ENCODE measurements at places on chromosomes 3 and 15.

GRCh38 chr3:119819806-119820205, 37.9 kb downstream of the NR1I2 start:
- DNase-seq, result no peak

- no peak for DNase-seq
Observed at GRCh38 chr3:139653582-139653981, 24.2 kb downstream of the NMNAT3 start.

DNA sequence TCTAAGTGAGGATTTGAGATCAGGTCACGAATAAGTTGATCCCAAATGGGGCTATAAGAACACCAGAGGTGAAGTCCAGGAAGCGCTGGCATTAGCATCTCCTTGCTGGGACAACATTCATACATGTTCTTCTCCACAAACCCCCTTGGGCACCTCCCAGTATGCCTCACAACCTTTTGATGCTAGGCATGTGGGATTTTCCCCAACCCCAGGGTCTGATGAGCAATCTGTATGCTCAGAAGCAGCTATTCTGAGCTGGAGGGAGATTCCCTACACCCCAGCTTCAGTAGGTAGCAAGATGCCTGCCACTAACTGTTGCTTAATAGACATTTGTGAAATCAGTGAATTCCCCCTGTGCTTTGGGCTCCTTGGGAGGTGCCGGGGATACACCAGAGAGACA, 32.2 kb downstream of the SLC6A11 start:
- no peak for DNase-seq

DNA sequence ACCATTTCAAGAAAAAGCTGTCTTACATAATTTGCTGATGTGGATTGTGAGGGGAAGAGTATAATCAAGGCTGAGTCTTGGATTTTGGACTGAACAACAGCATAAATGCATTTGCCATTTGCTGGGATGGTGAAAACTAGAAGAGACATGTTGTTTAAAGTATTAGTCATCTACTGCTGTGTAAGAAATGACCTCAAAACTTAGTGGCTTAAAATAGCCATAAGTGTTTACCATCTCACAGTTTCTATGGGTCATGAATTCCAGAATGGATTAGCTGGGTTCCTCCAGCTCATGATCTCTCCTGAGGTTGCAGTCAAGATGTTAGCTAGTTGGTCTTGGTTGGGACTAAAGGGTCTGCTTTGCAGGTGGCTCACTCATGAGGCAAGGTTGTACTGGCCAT, 66.2 kb downstream of the SCN11A start:
- no peak for DNase-seq

- no peak for DNase-seq
Observed at GRCh38 chr3:190531406-190531805, 17.5 kb downstream of the IL1RAP start.

DNA sequence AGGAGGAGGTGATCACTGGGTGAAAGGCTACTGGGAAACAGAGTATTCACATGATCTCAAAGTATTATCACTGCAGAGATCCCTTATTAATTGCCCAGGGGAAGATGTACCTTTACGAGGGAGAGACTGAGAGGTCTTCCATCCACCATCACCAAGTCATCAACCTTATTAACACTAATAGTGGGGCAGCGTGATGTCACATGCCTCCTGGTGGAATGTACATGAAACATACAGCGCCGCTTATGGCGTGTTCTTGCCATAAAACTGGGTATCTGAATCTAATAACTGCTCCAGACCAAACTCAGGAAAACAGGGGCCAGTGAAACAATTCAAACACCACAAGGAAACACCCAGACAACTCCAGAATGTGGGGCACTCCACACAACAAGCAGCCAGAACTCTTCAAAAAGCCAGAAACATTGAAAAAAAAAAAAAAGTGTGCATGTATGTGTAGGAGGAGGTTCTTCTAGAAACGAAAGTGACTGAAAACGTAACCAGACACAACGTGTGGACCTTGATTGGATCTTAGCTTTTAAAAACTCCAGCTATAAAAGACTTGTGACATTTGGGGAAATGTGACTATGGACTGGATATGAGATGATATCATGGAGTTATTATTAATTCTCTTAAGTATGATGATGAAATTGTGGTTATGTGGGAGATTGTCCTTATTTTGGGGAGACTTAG, 4.6 kb downstream of the STIMATE start:
- peak; percentile 48 for DNase-seq

- DNase-seq, result no peak
Observed at GRCh38 chr3:195715583-195716266, 5.1 kb upstream of the MUC20 start.

- DNase-seq, result no peak
Observed at GRCh38 chr3:121943431-121943830, 49.2 kb downstream of the SLC15A2 start.

GRCh38 chr3:25339225-25339624, 88.8 kb upstream of the RARB start:
- DNase-seq, result no peak

DNA sequence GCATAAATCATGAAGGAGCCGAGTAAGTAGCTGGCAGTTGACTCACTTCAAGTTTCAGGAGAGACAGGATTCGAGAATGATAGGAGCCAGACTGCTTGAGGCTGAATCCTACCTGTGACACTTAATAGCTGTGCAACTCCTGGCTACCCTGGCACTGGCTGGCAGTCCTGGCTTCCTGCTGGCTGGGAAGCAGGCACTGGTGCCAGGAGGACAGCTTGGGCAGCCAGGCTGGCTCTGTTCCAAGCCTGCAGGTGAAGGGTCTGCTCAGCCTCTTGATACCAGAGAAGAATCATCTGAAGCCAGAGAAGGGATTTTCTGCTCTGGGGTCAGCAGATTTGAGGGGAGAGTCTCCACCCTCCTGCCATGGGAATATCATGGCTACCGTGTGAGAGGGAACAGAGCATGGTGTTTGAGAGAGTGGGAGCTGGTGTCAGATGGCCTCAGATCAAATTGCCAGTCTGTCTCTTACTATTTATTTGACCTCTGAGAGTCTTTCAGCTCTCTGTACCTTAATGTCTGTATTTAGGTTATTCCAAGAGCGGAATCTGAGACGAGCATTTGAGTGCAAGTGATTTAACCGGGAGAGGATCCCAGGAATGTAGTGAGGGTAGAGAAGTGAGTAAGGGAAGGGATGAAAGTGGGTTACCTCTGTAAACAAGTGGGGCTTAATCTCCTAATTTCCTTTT, 4.4 kb upstream of the XIRP1 start:
- no peak for DNase-seq

DNA sequence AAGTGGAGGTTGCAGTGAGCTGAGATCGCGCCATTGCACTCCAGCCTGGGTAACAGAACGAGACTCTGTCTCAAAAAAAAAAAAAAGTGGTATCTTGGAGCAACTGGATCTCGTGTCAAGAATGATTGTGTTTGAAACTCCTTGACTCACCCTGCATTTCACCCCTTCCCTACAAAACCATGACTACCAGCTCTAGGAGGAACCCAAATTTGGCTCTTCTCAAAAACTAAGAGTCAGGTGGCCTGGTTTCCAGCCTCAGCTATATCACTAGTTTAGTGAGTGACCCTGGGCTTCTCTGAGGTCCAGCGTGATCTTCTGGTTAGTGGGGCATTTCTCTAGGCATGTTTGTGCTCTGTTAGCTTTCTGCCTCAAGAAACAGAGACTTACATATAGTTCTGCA, 222.1 kb downstream of the FAM43A start:
- DNase-seq, result no peak

DNA sequence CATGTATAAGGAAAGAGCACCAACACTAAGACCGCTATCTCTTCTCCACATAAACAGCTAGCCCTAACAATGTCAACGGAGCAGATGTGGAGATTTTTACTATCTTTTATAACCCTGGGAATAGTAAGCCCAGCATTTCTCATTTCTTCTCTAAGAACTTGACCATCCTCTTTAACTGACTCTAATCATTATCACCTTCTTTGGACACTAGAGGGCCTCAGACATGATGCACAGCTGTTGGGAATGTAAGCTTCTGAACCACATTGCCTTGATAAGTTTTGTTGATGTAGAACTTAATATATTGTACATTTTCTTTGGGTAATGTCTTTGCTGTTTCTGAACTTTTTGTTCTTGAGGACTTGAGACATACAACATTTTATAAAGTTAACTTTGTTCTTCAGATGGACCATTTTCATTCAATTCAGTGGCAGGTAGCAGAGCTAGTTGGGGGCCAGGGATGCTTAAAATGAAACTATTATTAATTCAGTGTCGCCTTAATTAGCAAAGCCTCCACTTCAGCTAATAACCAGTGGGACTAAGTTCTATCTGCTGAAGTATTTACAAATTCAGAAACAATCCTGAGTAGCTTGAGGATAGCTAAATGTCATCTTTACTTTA, 9.6 kb upstream of the TAGLN3 start:
- peak; percentile 53 for DNase-seq

GRCh38 chr3:105765308-105765639, 103.5 kb downstream of the CBLB start:
- no peak for DNase-seq

- DNase-seq, result peak; percentile 81
Observed at GRCh38 chr3:112519424-112520001, 20.2 kb upstream of the BTLA start.

- DNase-seq, result no peak
Observed at GRCh38 chr3:28036599-28037575, 204.5 kb upstream of the CMC1 start.

- no peak for DNase-seq
Observed at GRCh38 chr15:87597346-87598052, 659.0 kb downstream of the NTRK3 start.

GRCh38 chr3:32430900-32431299, 39.2 kb downstream of the CMTM7 start:
- DNase-seq, result no peak

- DNase-seq, result no peak
Observed at GRCh38 chr15:62165104-62165792, at the start of gene C2CD4B. Gene C2CD4B, minus strand, starts transcription at chr15:62165285. Its CDS starts 301 bp downstream, at chr15:62164984.

DNA sequence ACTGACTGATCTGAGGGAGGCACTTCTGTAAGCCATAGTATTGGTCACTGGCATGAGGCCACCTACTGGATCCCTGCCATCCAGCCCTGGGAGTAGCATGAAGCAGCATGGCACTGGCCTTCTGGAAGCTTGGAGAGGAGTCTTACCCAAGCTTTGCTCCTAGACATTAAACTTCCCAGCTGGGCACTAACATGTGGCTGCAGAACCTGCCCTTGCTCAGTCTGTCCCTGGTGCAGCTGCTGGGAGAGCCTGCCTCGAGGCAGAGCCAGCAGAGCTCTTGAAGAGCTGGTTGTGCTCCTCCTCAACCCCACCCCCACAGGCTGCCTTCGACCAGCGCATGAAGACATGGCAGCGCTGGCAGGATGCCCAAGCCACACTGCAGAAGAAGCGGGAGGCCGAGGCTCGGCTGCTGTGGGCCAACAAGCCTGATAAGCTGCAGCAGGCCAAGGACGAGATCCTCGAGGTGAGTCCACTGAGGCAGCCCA, 17.1 kb upstream of the SNX22 start:
- no peak for DNase-seq

DNA sequence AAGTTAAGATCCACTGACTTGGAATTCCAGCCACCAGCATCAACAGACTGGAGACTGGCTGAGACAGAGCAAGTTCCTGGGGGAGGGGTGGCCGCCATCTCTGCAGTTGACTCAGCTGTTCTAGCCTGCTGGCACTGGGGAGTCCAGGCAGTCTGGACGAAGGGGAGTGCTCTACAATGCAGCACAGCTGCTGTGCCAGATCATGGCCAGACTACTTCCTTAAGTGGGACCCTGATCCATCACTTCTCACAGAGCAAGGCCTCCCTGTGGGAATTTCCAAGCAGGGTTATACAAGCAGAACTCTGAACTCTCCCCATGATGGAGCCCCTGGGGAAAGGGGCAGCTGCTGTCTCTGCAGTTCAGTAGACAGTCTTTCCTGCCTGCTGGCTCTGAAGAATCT, 35.2 kb downstream of the PYGO1 start:
- DNase-seq, result no peak

DNA sequence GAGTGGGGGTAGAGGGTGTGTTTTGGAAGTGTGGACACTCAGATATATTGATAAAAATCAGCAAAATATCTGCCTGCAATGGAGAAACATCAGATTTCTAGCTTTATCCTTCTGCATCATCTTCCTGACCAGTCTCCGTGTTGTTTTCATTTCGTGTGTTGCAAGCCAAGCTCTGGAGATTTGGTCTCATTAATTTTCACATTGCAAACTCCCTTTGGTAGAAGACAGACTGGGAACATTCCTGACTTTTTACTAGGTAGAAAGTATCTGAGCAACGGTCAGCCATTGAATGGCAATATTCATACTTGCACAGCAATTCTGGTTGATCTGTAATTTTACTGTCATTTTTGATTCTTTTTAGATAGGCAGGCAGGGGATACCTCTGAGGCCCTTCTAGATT, 30.4 kb downstream of the FSTL1 start:
- no peak for DNase-seq

DNA sequence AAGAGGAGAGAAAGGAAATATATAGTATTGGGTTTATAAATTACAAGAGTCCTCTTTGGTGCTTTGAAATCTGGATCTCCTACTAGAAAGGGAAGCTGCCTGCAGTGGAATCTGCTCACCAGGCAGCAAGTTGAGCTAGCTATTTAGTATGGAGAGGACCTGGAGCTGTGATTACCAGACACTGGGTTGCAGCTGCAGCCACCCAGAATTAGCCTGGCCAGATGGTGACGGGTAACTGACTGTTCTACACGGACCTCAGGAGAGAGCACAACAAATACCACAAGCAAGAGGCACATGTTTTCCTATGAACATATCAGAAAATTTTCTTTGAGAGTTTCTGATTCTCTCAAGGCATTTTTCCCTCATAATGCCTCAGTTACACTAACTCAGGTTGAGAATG, 46.5 kb downstream of the SYNPR start:
- DNase-seq, result no peak

DNA sequence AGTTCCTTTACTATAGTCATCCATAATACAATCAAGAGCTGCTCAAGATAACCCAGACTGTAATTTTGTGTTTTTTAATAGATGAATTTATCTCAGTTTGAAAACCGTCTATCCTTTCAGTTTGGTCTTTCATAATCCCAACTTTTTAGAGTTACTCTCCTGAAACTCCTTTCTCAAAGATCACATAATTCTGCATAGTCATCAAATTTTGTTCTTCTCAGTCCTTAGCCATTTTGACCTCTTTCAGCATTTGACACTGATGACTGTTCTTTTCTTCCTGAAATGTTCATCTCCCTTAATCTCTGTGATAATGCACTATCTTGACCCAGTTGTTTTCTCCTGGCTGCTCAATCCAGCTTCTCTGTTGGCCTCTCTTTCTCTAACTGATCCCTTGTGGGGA, 47.5 kb upstream of the RAD51 start:
- no peak for DNase-seq

GRCh38 chr3:151362751-151363174, 21.8 kb downstream of the P2RY12 start:
- DNase-seq, result no peak

Measured in COLO829 (cell line).